Foreskin keratinocyte (primary cell): ENCODE measurements at places on chromosomes 5 and 9. TPM values are rescaled to one million over a fixed set of nuclear protein-coding genes. Genes with fewer than 3 reads are reported as not detected.

Gene HMMR
- total RNA-seq = 31.0 and 53.7 TPM in 2 replicates

Gene BASP1
- 83.8 and 106 TPM in 2 replicates for total RNA-seq

Gene HNRNPH1
- total RNA-seq = 374 and 433 TPM in 2 replicates

Gene PAPPA
- total RNA-seq = 0.25 and 0.44 TPM in 2 replicates

Gene FOXD4L5
- total RNA-seq = 0.03 and 0.07 TPM in 2 replicates

Gene PCDHGB4
- total RNA-seq = 0.32 and 1.4 TPM in 2 replicates

Gene SPINK1
- not detected in 2 replicates for total RNA-seq

Gene SLC45A2
- total RNA-seq = not detected in 2 replicates

Gene TAS2R1
- total RNA-seq = not detected in 2 replicates

Gene ZFP2
- 0.24 and 0.28 TPM in 2 replicates for total RNA-seq

Gene OR1L6
- not detected in 2 replicates for total RNA-seq

Gene PKD2L2
- total RNA-seq = not detected in 2 replicates

Gene CDKN2B
- total RNA-seq = 4.7 and 9.0 TPM in 2 replicates

Gene PCDHB2
- total RNA-seq = 0.10 and 0.11 TPM in 2 replicates

Gene FBP2
- total RNA-seq = not detected in 2 replicates

Gene TAF9
- total RNA-seq = 96.0 and 102 TPM in 2 replicates

Gene CRHBP
- not detected in 2 replicates for total RNA-seq

Gene NDUFS6
- total RNA-seq = 68.2 and 84.6 TPM in 2 replicates
